Pulmonary artery endothelial cell (primary cell): ENCODE measurements at places on chromosomes 5 and 9. TPM values are rescaled to one million over a fixed set of nuclear protein-coding genes. Genes with fewer than 3 reads are reported as not detected.

DNA sequence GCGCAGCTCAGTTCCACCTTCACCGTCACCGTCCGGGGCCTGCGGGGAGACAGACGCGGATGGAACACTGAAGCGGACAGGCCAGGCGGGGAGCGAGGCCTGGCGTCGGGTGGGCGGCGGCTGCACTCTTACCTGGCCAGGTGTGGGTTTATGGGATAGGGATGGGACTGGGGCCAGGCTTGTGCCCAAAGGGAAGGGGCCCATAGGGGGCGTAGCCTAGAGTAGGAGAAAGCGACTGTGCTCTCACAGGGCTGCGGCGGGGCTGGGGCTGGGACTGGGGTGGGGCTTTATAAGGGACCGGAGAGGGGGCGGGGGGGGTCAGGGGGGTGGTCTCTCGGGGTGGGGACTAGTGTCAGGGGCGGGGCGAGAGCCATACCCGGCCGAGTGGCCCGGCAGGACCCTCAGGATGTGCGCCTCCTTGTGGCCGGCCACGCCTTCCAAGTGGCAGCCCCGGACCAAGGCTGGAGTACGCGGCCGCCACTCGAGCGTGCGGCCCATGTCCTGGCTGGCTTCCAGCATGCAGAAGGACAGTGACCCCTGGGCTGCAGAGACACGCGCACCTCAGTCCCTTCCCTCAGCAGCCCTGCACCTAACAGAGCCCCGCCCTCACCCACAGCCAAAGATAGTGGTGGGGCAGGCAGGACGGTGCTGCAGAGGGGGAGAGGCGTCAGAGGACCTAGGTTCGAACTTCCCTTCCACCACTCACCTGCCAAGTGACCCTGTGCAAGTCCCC, 22.8 kb downstream of the FPGS start:
- DNase-seq: no peak

DNA sequence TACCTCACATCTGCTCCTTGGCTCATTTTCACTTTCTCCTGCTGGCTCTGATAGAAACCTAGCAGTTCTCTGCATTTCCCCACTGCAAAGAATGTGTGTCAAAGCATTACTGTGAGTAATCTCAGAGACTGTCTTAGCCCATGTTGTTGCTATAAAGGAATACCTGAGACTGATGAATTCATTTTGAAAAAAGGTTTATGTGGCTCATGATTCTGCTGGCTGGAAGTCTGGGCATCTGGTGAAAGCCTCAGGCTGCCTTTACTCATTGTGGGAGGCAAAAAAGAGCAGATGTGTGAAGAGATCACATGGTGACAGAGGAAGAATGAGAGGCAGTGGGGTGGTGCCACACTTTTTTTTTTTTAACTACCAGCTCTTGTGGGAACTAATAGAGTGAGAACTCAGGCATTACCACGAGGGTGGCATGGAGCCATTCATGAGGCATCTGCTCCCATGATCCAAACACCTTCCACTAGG, 191.6 kb upstream of the CTNND2 start:
- no peak for DNase-seq

CNTNAP3 gene
- total RNA-seq: 61.0 and 98.1 TPM in 2 replicates

STC2 gene
- total RNA-seq: 28.9 and 32.7 TPM in 2 replicates

FANCG gene
- total RNA-seq: 24.1 and 32.5 TPM in 2 replicates

GRCh38 chr5:113117543-113118115, 141.0 kb downstream of the DCP2 start:
- DNase-seq: no peak

DNA sequence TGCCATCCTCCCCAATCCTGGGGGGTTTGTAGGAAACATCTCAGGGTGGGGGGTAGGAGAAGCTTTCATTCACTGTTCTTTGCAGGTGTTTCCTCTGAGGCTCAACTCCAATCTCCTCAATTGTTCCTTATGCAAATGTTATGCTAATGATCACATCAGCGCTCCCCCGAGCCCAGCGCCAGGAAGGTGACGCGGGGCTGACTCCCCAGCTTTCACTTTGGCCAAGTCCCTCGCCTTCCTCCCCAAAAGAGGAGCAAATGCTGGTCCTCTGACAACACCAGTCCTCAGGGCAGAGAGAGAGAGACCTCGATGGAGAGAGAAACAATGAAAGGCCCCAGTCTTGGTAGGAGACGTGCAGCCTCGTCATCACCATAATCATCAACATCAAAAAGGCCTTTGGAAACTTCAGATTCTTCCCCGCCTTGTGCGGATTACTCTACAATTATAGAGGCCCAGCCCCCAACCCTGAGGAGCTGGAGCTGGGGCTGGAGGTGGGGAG, 39.1 kb downstream of the PCDH1 start:
- peak; percentile 81 for DNase-seq

GRCh38 chr9:127555840-127556820, 55.9 kb upstream of the STXBP1 start:
- peak; percentile 90 for DNase-seq
